ENCODE measurements at places on chromosomes 5 and 9.

- no peak for DNase-seq
These were observed 27.3 kb downstream of the ANP32B start for GRCh38 chr9:98010445-98010844.

- DNase-seq, result no peak
These were observed 55.5 kb upstream of the ZNF366 start for GRCh38 chr5:72562717-72563116.

GRCh38 chr5:92494508-92494907 is 1086.5 kb downstream of the NR2F1-AS1 start:
- DNase-seq, result no peak

DNA sequence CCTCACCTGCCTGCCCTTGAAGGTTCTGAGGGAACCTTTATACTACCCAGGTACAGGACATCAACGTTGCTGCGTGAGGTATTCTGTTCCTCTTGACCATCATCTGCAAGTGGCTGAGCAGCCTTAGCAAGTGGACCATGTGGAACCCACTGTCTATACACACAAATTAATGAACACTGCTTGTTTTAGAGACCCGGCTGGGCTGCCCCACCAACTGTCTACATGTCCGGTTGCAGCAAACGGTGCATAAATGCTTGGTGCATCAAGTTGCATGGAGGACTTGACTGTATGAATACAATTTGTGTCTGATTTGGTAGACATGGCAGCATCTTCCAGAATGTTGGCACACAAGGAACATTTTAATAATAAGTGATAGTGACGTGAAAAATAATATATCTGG is 65.8 kb downstream of the SEMA6A start:
- no peak for DNase-seq

GRCh38 chr9:7287986-7288385 is 511.6 kb downstream of the DMAC1 start:
- no peak for DNase-seq

DNA sequence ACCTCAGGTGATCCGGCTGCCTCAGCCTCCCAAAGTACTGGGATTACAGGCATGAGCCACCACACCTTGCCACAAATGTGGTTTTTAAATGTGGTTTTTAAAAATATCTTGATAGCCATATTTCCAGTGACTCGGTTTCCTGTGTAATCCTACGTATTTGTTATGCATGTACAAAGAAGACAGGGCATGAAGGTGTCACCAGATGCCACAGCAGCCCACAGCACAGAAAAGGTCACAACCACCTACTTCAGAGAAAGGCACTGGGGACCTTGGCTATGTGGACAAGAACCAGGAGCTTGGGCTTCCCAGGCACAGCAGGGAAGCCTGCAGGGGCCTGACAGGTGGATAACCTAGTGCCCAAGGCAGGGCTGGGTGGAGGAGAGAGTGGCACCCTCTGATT is 38.0 kb downstream of the C9orf50 start:
- no peak for DNase-seq

- DNase-seq, result peak; percentile 71
These were observed 2.1 kb downstream of the SH2D3C start for GRCh38 chr9:127776195-127776923.

GRCh38 chr9:123174887-123175518 is 93.4 kb downstream of the STRBP start:
- DNase-seq, result no peak

DNA sequence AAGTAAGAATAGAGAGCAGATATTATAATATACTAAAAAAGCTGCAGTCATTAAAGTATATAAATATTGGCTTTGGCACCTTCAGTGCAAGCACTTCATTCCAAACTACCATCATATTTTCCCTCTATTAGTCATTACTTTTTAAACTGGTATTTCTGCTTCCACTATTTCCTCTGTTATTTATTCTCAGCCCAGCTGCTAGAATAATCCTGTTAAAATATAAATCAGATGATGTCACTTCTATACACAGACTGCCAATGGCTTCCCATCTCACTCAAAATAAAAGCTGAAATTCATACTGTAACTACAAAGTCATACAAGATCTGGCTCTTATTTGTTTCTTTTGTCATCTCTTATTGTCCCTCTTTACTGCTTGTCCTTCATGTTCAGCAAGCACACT is 432.9 kb downstream of the TLE4 start:
- DNase-seq, result no peak

DNA sequence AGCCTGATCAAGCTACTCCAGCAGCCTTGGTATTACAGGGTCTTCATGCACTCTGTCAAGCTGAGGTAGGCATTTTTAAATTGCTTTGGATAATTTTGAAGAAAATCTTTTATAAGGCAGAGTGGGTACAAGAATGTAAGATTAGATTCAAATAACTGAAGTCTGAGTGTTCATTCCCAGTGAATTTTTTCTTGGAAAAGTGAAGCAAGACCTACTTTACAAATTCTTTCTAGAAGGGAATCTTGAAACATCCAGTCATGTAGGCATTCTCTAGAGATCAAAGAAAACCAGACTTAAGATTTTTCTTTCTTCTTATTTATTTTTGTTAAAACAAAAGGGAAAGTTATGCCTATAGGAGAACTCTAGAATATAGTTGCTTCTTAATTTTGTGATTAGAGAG is 139.0 kb downstream of the FOCAD start:
- DNase-seq, result no peak

- DNase-seq, result no peak
These were observed 321.7 kb downstream of the MLLT3 start for GRCh38 chr9:20300430-20301115.

DNA sequence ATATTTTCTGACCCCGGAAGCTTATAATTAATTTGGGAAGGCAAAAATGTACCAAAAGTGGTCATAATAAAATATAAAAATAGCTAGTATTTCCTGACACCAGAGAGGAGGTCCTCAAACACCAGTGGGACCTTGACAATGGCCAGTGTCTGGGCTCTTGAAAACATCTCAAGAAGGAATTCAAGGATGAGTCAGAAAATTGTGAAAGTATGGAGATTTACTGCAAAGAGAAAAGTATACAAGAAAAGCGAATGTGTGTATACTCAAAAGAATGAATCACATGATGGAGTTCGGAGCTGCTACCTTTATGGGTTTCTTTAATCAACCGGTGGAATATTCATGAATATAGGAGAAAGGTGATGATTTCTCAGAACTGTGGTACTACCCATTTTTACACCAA is 1709.0 kb upstream of the WWC1 start:
- no peak for DNase-seq

DNA sequence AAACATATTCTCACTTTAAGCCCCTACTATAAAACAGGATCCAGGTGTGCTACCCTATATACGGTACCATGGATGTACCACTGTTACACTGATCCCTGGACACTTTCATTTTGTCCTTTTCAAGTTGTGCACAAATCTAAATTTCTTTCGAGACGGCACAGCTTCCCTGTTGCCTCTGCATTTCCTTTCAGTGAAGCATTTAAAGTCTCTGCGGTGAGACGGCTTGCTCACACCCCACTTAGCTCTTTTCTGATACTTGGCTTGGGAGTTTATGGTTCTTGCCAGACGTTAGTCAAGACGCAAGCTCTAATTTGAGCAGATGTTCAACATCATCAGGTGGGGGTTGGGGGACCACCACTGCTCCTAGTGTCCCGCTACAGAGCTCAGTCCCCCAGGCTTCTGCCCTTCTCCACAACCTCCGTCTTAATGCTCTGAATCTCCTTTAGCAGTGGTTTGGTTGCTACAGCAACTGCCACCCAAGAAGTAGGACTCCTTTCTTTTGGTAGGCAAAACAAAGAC is 15.8 kb downstream of the F2RL2 start:
- no peak for DNase-seq

- DNase-seq, result no peak
These were observed 116.0 kb downstream of the MLLT3 start for GRCh38 chr9:20506099-20506900.

DNA sequence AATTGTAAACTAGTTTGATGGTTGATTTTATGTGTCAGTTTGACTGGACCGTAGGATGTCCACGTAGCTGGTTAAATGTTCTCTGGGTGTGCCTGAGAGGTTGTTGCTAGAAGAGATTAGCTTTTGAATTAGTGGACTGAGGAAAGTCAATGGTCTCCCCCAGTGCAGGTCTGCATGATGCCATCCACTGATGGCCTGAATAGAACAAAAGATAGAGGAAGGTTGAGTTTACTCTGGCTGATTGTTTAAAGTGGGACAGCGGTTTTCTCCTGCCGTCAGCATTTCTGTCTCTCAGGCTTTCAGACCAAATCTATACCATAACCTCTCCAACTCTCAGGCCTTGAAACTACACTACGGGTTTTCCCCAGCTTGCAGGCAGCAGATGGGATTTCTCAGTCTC is 899.2 kb upstream of the WWC1 start:
- no peak for DNase-seq

- no peak for DNase-seq
These were observed 91.0 kb upstream of the SH3PXD2B start for GRCh38 chr5:172545291-172545801.

DNA sequence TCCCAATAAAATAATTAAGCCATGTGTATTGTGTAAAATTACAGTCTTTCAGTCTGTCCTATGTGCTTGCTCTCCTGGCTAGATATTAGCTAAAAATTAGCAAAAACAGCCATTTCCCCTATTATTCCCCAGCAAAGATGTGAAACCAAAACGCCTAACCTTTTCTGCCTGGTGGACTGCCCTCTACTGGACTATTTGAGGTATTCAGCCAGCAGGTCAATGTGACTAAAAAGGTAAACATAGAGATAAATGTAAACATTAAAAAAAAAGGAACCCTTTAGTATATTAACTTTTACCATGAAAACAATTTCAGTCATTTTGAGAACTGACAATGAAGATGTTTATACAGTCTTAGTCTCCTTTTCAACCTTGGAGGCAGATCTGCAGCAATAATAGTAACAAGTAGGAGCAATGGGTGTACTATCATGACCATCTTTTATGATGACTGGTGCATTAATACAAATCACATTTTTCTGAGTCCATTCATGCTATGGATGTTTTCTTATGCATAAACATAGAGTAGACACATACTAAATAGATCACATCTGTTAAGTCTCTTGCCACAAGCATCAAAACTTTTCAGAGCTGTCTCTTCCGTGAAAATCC is 10.1 kb downstream of the ATG12 start:
- DNase-seq, result peak; percentile 16

- no peak for DNase-seq
These were observed 33.5 kb upstream of the APC start for GRCh38 chr5:112703866-112704820.

DNA sequence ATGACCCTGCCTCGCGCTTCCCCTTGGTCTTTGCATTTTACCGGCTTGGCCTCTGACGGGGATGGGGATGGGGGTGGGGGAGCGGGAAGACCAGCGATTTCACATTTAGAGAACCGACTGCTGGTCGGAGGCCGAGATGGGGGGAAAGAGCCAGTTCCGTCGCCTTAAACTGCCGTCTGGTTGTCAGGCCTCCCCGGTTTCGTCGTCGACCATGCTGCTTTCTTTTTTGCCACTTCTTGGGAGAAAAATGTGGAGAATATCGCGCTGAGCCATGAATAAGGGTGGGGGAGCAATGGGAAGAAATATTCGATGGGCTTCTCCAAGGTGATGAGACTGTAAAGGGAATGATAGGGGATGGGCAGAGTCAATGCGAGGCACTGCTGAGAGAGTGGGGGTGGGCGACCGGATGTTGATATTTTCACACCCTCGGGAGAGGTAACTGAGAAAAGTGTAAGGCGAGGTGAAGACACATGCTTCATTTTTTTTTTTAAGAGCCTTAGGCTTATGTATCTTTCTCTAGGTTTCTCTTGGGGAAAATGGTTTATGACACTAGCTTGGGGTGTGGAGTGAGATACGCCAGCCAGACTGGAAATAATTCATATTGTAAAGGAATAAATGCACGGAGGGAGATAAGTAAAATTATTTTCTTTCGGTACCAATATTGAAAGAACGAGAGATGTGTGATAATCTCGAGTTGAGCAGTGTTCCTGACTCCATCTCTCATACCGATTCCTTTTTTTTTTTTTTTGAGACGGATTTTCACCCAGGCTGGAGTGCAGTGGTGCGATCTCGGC is 1.1 kb downstream of the KIF2A start:
- peak; percentile 44 for DNase-seq

- no peak for DNase-seq
These were observed 24.2 kb downstream of the LARS1 start for GRCh38 chr5:146158255-146158654.

DNA sequence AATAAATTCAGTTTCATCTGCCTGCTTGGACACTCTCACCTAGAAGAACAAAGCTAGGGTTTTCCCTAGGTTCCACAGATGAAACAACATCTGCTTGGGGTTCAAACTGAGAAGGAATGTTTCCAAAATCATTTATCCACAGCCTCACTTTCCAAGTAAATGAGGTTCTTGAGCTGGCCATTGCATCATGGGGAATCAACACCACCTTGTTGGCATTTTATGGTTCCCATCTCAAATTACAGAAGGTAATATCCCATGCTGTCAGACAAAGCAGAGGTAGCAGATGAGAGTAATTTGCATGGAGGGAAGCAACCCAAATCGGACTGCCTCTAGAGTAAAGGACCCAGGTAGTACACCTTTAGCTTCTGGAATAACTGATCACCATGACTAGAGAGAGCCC is 10.5 kb upstream of the NR4A3 start:
- DNase-seq, result no peak

GRCh38 chr9:93475856-93476255 is 22.5 kb upstream of the FAM120AOS start:
- DNase-seq, result no peak

- no peak for DNase-seq
These were observed 61.4 kb upstream of the FST start for GRCh38 chr5:53418826-53419658.

- no peak for DNase-seq
These were observed 103.9 kb downstream of the LHFPL2 start for GRCh38 chr5:78544561-78545201.

GRCh38 chr9:79970146-79970425 is 398.3 kb downstream of the TLE4 start:
- DNase-seq, result no peak

DNA sequence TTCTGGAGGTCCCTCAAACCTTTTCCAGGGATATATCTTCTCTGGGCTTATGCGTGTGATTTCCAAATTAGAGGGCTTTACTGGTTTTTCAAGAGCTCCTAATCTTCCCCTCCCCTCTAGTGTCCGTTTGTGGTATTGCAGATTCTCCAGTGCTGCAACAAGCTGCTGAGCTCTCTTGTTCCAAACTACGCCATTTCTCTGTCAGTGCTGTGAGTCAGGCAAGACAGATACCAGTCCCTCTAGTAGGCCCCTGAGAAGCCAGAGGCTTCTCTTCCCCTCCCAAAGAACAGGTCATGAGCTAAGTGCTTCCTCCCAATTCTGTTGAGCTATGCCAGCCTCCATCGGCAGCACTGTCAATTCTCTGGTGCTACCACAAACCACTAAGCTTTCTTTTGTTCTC is 149.5 kb downstream of the FANCC start:
- peak; percentile 84 for DNase-seq

GRCh38 chr5:5017827-5018577 is 122.1 kb upstream of the ADAMTS16 start:
- DNase-seq, result no peak

DNA sequence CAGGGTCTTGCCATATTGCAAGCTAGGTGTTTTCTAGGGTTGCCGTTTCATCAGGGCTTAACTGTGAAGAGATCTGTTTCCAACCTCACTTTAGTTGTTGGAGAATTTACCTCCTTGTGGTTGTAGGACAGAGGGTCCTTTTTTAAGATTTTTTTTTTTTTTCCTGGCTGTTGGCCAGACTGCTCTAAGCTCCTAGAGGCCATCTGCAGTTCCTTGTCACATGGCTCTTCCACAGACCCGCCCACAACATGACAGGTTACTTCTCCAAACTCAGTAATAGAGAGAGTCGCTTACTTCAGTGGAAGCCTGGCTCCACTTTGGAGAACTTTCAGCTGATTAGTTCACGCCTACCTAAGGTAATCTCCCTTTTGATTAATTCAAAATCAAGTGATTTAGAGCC is 543.7 kb downstream of the DMRTA1 start:
- no peak for DNase-seq

Data from T-helper 1 cell (primary cell).